ENCODE measurements at places on chromosomes 11 and 22.

- peak; percentile 17 for DNase-seq
Observed at GRCh38 chr22:43343262-43343669, at the start of gene SCUBE1. Gene SCUBE1 (minus strand): TSS chr22:43343372. CDS start chr22:43343261, 111 bp downstream.

DNA sequence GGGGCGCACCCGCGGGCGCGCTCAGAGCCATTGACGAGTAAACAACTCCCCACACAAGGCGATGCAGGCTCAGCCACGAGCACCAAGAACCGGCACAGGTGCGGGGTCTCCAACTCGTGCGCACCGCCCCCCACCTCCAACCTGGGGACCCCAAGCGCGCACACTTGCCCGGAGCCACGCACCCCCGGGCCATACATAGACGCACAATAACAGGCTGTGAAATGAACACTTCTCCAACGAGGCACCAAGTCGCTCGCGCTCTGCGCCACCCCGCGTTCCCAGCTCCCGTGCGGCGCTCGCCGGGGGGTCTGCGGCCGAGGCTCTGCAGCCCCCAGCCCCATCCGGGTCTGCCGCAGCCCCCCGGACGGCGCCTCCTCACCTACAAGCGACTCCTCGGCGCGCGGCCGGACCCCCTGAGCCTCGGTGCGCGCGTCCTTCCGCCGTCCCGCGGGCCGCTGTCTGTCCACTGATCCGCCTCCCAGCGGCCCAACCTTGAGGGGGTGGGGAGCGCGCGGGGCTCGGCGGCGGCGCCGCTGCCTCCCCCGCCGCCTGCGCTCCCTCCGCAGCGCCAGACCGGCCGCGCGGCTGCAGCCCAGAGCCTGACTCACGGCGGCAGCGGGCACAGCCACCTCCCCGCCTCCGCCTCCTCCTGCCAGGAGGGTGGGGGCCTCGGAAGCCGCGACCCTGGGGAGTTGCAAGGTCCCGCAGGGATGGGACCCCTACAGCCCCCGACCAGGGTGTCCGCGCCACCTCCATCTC is 1.6 kb downstream of the IFITM10 start:
- DNase-seq = no peak

DNA sequence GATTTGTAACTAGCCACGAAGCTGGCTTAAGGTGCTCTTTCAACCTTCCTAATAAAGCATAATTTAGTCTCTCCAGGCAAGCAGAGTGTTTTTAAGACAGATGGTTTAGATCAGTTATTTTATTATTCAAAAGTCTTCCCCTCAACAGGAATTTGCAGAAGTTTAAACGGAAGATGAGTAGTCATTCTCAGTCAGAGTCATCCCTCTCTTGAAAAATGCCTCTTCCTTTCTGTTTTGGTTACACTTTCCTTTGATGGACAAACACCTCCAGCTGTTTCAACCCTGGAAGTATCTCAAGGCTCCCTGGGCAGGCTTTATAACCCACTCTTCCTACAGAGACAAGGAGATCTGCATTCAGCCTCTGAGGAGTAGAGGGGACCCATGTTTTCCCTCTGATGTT is 60.3 kb upstream of the POU2AF2 start:
- DNase-seq = no peak

- no peak for DNase-seq
Observed at GRCh38 chr11:69574608-69575255, 66.2 kb upstream of the CCND1 start.

GRCh38 chr11:45294499-45294898 is 8.4 kb upstream of the SYT13 start:
- DNase-seq = no peak

DNA sequence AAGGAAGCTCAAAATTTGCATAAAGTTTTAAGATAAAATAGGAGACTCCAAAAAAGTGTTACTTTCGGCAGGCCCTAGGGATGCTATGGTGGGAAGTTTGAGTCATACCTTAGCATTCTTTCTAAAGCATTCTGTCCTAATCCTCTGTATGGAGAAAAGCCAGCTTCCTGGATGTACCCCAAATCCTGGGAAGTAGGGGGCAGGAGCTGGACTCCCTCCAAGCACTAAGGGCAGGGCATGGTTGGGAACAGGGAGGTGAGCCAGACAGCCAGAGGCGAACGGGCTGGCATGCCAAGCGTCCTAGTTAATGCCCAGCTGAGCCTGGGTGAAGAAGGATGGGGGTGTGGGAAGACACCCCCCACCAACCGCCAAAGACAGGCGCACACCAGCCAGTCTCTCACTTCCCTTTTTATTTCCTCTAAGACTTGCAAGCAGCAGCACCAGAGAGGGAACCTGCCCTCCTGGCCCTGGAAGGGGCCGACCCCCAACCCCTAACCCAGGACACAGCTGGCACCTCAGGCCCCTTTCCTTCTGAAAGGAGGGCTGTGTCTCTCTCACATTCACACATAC is 23.9 kb downstream of the RTN4RL2 start:
- no peak for DNase-seq

DNA sequence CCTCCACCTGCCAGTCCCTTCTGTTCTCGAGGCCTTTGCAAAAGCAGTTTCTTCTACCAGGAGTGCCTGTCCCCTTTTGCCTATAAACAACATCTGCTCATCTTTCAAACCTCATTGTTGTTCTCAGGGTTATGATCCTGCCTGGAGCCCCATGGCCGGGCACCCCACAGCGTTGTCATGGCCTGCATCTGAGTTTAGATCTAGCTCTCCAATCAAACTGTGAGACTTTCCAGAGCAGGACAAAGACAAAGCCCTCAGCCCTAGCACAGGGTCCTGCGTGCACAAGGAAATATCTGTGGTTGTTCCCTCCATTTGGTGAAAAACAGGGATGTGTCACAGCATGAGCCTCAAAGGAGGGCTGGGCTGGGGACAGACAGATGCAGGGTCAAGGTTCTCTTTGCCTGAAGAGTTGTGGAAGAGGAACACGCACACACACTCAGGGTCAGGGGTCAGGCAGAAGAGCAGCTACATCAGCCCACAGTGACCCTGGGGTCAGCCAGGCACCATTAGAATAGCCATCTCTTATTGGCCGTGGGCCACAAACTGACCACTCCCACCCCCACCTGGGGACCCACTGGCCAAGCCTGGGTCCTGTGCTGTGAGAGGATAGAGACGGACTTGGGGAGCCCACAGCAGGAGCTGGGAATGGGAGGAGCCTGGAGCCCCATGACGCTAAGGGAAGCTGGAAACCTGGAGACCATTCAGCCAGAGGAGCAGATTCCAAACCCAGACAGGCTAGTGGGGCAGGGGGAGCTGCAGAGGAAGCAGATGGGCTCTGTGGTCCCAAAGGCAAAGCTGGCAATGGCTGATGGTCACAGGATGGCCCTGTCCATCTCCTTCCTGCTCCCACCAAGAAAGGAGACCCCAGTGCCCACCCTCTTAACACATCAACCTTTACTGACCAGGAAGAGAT is 99.4 kb downstream of the PDE2A start:
- DNase-seq = no peak

GRCh38 chr11:94768602-94769541 is 716 bp downstream of the AMOTL1 start:
- no peak for DNase-seq

DNA sequence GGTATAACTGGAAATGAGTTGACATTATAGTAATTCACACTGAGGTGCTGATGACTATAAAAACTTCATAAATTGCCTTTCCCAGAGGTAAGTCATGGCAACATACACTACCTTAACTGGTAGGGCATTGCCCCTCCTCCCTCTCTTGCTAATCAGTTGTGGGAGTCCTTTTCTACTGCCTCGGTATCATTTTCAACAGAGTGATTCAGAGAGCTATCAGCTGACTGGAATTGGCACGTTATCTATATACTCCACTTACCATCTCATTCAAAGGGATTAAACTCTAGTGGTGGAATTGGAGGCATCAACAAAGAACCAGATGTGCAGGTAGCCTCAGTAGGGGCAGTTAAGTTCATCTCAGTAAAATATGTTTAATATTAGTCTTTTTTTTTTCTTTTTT is 8.0 kb upstream of the NUP160 start:
- no peak for DNase-seq

DNA sequence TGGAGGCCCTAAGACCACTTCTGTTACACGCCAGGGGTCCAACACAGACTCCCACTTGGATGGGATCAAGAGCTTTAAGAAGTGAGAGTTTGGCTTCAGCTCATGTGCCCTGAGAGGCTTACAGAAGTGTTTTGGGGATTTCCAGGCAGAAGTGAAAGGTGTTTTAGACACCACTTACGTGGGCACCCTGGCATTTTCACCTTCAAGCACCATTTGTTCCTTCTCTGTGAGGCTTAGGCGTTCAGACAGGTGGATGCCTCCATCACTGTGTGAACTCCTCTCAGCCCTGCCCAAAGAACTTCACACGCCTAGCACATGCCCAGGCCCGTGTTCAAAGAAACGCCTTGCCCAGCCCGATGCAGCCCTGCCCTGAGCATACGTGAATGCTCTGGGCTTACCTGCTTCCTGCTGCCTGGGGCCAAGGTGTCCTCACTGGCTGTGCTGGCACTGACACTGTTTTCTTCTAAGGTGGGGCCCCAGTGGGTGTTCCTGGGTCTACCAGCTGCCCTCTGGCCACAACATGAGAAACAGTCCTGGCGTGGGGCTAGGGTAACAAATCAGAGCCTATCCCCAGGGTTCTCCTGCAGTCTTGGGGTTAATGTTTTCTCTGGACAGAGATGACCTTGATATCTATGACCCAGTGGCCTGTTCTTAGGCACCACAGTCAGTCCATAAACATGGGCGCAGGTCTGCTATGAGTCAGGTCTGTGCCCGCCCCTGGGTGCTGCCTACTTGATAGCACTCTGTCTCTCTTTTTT is 34.0 kb downstream of the AMPD3 start:
- DNase-seq = no peak

DNA sequence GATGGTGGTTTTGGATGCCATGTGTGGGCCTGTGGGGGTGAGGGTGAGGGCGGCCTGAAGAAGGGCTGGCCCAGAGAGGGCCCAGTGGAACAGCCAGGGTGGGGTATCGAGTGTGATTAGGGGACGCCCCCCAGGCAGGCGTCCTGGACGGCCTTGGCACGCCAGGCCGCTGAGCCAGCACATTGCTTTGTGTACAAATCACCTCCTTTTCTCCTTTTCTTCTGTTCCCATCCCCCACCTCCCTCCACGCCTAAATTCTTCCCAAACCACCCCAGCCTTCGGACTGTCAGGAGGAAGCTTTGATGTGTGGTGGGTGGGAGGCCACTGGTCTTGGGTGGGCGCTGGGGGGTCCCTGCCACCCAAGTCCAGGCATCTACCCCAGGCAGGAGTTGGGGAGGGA is 7.8 kb upstream of the CD248 start:
- no peak for DNase-seq

DNA sequence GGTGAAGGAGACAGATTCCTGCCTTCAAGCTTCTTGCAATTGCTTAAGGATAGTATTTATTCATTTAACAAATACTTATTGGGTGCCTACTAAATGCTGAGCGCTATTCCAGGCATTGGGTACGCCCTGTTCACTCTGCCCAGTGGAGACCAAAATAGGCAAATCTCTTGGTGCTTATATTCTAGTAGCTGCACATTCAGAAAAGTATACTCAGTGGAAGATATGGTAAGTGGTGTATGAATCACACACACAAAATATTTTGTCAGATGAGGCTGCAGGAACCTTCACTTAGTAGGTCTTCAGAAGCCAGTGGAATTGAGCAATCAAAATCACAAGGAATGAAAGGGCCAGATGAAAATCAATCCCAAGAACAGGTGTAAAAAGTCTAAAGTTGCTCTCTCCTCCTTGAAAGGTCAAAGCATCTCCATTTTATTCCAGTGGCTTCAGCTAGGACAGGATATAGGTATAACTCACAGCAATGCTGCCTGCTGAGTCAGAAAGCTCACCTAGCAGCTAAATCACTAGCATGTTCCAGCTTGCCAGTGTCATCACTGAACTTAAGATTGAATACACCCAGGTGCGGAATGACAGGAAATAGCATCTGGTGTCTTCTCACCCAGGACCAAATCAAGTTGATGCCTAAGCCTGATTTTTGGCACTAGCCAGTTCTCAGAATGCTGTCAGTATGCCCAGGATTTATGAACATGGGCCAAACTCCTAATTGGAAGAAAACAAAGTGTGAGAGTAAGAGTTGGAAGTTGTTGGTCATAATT is 83.9 kb downstream of the AMOTL1 start:
- DNase-seq = no peak

DNA sequence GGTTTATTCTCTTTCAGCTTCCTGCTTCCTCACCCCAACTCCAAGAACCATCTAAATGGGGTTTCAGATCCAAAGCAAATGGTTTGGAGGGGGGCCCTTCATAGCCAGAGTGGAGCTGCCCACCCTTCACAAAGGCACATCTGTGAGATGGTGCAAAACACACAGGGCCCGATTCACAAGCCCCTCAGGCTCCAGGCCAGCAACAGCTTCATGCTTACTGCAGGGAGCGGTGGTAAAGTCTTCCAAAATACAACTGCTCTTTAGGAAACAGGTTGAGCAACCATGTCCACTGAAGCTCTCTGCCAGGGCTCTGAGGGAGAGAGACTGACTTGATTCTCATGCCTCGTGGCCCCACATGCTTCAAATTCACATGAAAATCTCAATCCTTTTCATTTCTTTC is 213.0 kb upstream of the NARS2 start:
- no peak for DNase-seq

DNA sequence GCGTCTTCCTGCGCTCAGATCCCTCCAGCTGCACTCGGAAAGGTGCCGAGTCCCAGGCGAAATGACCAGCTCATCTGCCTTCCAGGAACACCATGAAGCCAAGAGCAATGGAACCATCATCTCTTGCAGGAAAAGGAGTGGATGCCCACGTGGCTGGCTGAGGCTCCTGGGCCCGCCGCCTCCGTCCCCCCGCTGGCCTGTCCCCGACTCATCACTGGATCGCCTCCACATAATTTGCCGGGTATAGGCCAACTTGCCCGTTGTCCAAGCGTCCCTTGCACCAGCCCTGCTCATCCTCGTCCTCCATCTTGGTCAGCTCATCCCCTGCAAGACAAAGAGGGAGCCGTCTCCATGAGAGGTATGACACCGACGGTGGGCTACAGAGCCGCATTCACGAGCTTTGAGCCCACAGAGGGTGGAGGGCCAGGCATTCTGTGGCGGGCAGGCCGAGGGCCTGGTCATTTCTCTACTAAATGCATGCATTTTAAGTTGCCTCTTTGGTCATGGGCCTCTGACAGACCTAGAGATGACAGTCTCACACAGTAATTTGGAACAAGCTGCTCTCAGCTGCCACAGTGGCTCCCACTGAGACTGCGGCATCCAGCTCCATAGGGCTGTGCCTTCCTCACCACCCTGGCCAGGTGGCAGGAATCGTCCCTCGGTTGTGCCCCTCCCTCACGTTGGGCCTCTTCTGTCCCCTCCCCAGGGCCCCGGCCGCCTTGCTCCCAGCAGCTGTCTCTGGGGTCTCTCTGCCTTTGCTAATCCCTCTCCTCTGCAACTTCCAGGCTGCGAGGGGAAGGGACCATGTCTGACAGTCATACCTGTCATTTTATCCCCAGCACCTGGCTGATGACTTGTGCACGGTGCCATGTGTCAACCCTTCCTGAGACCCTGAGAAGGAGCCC is 14.3 kb upstream of the ARFGAP3 start:
- DNase-seq = no peak

- no peak for DNase-seq
Observed at GRCh38 chr11:68658661-68659060, 25.7 kb upstream of the GAL start.
